ENCODE measurements at places on chromosomes 3 and 15.

- DNase-seq: no peak
Observed at GRCh38 chr15:97790180-97790579, 170.3 kb upstream of the ARRDC4 start.

GRCh38 chr3:31968369-31968926 is 12.6 kb downstream of the OSBPL10 start:
- DNase-seq: no peak

GRCh38 chr15:31079519-31079918 is 22.0 kb downstream of the TRPM1 start:
- DNase-seq: no peak

GRCh38 chr3:12351145-12351544 is 62.3 kb downstream of the PPARG start:
- no peak for DNase-seq

GRCh38 chr3:183131735-183132134 is 30.8 kb downstream of the LAMP3 start:
- DNase-seq: no peak

- DNase-seq: no peak
Observed at GRCh38 chr3:154818676-154819255, 261.4 kb upstream of the MME start.

DNA sequence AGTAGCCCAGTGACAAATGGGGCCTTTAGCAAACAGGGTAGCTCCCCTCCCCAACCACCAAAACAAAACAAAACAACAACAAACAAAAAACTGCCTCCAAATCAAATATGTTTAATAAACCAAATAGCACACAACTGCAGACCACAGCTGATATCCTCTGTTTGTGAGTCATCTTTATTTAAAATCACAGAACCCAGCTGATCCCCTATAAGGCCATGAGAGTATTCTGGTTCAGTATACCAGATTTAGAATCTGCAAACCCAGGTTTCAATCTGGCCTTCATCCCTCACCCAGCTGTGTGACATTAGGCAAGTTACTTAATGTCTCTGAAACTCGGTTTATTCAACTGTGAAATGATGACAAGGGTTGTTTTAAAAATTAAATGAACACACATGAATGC is 124.5 kb downstream of the SUCLG2 start:
- DNase-seq: no peak

DNA sequence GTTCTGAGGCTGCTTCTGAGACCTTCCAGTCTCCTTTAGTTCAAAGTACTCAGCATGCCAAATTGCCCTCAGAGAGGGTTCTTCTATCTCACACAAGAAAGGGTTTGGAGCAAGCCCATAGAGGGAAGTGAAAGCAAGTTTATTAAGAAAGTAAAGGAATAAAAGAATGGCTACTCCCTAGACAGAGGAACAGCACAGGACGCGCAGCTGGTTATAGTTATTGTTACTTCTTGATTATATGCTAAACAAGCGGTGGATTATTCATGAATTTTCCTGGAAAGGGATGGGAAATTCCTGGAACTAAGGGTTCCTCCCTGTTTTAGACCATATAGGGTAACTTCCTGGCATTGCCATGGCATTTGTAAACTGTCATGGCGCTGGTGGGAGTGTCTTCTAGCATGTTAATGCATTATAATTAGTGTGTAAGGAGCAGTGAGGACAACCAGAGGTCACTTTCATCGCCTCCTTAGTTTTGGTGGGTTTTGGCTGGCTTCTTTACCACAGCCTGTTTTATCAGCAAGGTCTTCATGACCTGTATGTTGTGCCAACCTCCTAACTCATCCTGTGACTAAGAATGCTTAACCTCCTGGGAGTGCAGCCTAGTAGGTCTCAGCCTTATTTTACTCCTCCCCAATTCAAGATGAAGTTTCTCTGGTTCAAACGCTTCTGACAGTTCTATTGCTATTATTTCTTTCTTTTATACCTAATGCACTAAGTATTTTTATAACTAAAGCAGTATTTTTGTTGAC is 26.3 kb downstream of the SCN11A start:
- no peak for DNase-seq

All from kidney epithelial cell (primary cell).